ENCODE measurements at places on chromosomes 12 and 14.

DNA sequence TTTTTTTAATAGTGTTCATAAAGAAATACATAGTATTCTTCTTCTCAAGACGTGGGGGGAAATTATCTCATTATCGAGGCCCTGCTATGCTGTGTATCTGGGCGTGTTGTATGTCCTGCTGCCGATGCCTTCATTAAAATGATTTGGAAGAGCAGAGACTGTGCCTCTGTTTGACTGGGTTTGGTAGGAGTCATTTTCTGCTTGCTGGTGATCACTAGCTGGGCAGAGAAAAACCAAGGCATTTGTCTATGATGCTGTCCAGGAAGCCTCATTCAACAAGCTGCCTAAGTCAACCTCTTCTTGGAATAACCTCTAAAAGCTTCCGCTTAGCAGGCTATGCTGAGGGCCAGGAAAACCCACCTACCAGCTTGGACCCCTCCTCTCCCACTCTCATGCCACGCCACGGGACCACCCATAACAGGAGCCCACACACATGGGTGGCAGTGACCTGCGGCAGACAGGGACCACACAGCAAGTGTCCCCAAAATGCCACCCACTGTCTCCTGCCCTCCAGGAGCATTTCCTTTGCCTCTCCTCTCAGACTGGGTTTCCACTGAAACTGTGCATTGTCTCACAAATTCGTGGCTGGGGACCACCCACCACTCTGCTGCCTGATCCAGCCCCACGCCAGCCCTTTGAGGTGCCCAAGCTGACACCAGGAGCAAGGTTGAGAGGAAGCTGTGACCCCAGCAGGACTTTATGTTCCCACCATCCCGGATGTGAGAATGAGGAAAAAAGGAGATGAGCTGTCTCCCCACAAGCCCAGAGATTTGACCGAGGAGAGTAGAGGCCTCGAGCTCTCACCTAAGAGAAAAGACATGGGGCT, 36.8 kb downstream of the DAD1 start:
- no peak for DNase-seq

DNA sequence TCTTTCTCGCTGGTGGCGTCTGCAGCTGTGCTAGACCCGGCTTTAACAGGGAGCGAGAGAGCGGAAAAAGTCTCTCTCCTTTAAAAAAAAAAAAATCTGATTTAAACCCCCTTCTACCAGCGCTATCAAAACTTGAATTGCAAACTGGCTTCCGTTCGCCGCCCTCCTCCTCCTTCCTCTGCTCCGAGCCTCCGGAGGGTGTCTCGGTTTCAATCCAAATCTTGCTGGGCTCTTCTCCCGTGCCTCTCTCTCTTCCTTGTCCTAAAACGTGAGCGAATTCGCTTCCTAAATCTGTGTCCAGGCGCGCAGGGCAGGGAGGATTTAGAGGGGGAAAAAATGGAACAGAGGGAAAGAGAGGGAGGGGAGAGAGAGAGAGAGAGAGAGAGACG, 272 bp downstream of the TBX3 start:
- no peak for DNase-seq

GRCh38 chr14:35201066-35201465, 78.7 kb downstream of the PRORP start:
- no peak for DNase-seq

DNA sequence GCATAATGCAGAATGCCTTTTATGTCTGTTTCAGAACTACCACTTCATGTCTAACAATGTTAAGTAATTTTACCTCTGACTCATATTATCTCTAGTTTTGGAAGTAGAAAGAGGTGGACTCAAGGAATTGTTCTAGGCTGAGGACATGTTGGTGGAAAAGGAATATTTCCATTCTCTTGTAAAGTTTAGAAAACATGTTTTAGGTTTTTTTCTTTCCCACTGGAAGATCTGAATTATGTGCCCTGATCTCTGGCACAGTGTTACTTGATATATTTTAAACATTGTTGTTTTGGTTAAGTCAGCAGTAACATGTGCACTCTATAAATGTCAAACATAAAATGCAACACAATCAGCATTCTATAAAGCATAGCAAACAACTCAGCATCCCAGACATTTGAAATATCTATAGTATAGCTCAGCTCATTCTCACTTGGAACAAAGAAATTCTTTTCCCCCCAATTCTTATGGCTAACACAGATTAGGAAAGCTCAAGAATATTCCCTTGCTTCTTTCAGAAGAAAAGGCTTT, 202.3 kb downstream of the STXBP6 start:
- DNase-seq: no peak

DNA sequence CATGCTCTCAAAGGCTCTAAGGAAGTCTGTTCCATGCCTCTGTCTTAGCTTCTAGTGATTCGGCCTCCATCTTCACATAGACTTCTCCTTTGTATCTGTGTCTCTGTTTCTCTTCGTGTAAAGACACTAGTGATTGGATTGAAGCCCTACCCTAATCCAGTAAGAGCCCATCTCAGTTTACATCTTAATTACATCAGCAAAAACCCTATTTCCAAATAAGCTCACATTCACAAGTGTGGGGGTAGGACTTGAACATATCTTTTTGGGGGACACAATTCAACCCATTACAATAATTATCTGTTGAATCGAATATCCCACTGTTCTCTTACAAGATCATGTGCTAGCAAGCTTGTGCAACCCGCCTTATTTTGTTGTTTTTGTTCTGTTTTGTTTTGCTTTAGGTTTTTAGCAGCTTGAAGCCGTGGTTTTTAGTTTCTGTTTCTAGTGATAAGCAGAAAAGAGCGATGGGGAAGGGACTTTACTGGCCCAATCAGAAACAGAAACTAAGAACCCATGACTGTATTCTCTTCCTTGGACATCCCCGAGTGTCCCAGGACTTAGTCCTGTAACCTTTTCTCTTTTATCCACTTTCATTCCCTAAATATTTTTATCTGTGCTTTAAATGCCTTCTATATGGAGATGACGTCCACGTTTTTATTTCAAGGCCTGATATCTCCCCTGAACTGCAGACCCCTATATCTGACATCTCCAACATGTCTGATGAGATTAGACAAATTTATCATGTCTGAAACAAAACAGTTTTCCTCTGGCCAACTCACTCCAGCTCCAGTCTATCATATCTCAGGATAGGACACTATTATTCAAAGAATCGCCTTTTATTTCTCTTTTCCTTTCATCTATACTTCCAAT, 353.0 kb downstream of the CCDC91 start:
- no peak for DNase-seq

DNA sequence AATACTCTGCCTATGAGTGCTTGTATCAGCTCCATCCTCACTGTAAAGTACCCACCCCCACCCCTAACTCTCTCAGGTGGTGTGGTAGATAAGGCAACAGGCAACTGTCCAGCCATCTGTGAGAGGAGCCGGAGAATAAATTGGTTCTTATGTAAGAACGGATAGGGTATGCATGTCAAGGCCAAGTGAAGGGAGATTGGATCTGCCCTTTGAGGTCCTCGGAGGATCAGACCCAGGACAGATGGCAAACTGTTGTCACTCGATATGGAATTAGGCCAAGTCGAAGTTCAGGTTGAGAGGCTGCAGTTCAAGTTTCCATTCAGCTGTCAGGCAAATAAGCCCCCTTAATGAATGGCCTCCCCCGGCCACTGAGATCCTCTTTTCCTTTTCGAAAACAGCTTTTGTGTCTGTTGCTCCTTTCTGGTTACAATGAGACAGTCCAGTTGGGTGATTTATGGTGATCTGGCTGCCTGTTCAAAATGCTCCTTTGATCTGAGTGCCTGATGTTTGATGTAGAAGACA, 120.3 kb downstream of the VRK1 start:
- DNase-seq: no peak

GRCh38 chr14:89435492-89435891, 18.5 kb upstream of the FOXN3 start:
- no peak for DNase-seq

Measured in Caki2 (cell line).